ENCODE measurements at places on chromosomes 11 and 22.

DNA sequence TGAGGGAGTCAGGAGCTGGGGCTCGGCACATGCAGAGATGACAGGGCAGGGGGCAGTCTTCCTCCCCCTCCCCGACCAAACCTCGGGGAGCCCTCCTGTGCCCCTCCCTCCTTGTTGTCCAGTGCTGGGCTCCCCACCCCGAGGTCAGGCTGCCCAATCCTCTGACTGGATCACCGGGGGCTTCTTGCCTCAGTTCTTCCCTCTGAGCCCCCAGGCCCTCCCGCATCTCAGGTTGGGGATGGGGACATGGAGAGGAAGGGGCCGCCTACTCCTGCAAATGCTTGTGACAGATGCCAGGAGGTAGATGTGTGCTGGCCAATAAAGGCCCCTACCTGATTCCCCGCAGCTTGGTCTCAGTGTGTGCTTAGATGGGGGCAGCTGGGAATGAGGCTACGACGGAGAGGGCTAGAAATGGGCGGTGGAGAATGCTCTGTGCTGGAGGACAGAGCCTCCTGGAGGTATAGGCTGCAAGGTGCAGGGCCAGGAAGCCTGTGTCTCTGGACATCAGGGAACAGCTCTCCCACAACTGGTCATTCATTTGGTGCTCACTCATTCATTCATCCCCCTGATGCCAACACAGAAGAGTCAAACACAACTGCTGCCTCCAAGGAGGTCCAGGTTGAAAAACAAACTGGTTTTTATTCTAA is 8.4 kb downstream of the RHBDD3 start:
- no peak for DNase-seq

GRCh38 chr11:46738887-46739286 is 19.9 kb downstream of the F2 start:
- no peak for DNase-seq

GRCh38 chr22:23151827-23152226 is 6.5 kb downstream of the RAB36 start:
- DNase-seq: no peak

DNA sequence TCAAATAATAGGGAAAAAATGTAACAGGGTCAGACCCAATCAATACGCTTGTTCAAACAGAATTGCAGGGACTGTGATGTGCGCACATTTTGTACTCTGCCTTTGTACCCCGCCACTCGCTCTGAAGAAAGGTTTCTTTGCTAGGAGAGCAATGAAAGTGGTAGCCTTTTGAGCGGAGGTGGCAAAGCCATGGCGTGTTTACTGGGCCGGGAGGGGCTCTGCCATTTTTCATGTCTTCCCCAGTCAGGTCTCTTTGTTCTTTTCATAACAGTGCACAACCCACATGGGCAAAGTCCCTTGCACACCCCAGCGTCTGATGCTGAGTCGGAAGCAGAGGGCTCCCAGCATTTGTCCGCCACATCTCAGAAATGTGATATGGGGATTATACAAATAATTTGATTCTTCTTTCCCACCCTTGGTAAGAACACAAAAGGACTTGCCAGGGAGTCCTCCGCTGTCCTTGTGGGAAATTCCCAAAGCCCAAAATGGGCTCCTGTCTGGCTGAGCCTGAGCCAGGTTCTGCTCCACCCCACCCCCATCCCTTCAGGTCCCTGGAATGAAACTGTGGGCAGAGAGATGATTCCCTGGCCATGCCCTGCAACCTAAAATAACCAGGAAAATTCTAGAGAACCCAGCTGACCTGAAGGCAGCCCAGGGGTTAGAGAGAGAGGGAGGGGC is 36.6 kb downstream of the C11orf58 start:
- DNase-seq: no peak

GRCh38 chr11:61855939-61856680 is 28.0 kb downstream of the FADS2 start:
- DNase-seq: no peak

DNA sequence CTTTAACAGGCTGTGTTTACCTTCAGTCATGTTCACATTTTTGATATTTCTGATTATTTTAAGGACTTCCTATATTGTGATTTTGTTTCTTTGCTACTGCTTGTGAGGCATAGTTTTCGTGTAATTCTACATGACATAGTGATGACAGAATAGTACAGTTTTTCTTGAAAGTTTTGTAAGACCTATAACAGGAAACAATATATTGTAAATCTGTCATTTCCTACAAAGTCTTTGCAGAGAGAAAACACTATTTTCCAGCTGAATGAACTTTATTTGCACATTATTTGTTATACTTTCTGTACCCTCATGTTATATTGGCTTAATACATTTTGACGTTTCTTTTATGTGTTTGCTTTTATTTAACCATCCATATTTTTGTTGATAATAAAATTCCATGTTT is 191.1 kb downstream of the TMEM135 start:
- DNase-seq: no peak

- DNase-seq: no peak
These were observed 46.8 kb downstream of the SLN start for GRCh38 chr11:107665018-107665417.
